GM23338 (cell line): ENCODE measurements at places on chromosomes 1 and 21. TPM values are rescaled to one million over a fixed set of nuclear protein-coding genes. Genes with fewer than 3 reads are reported as not detected.

The OTUD3 gene
- 12.9 and 13.3 TPM in 2 replicates for total RNA-seq

DNA sequence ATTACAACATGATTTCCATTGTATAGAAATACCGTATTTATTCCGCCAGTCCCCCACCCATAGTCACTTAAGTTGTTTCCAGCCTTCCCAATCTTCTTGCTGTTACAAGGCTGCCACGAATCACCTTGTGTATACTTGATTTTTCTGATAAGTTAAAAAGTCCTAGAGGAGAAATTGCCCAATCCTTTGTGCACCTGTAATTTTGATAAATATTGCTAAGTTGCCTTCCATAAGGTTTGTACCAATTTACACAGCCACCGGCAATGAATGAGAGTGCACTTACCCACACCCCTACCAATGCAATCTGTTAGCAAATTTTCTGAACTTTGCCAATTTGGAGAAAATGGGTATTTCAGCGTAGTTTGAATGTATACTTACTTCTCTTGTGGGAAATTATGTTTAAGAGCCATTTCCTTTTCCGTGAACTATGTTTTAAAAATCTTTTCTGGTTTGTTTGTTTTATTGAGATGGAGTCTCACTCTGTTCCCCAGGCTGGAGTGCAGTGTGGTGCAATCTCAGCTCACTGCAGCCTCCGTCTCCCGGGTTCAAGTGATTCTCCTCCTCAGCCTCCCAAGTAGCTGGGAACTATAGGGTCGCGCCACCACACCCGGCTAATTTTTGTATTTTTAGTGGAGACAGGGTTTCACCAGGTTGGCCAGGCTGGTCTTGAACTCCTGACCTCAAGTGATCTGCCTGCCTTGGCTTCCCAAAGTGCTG lies 87.4 kb downstream of the DHRS3 start:
- H3K4me1 ChIP-seq = no peaks in the 10 kb centered on the region
- no peak for DNase-seq
- no peaks in the 10 kb centered on the region for H3K36me3 ChIP-seq
- H3K4me3 ChIP-seq = no peak overlapping the region
- H3K27me3 ChIP-seq = no peaks in the 10 kb centered on the region

The NPPA gene
- total RNA-seq = not detected in 2 replicates

DNA sequence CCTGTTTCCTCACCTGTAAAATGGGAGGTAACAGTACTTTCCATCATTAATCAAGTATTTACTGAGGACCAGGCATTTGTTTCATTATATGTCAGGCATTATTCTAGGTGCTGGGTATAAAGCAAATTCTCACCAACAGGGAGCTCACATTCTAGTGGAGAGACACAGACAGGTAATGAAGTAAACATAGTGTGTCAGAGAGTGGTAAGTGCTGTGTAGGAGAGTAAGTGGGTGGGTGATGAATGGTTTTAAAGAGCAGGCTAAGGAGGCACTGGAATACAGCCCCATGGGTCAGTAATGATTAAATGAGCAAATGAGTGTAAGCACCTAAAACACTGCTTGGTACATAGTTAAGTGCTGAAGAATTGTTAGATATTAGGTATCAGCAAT lies 60.4 kb downstream of the DNTTIP2 start:
- no peak for DNase-seq
- H3K36me3 ChIP-seq = no peaks in the 10 kb centered on the region
- H3K27me3 ChIP-seq = no peaks in the 10 kb centered on the region
- H3K27ac ChIP-seq = no peak overlapping the region
- H3K4me1 ChIP-seq = peaks cover 46% of the 10 kb centered on the region
- H3K4me3 ChIP-seq = no peak overlapping the region

- peaks cover 4% of the 10 kb centered on the region; the same call in 1 of the 2 replicates for H3K4me1 ChIP-seq
- H3K4me3 ChIP-seq = no peak overlapping the region
- H3K36me3 ChIP-seq = no peaks in the 10 kb centered on the region
These were observed 38.3 kb downstream of the RHBG start for GRCh38 chr1:156407344-156407743.

The LYPD8 gene
- not detected in 2 replicates for total RNA-seq

The OR2T29 gene
- not detected in 2 replicates for total RNA-seq

The IGSF9 gene
- total RNA-seq = 23.5 and 27.6 TPM in 2 replicates

DNA sequence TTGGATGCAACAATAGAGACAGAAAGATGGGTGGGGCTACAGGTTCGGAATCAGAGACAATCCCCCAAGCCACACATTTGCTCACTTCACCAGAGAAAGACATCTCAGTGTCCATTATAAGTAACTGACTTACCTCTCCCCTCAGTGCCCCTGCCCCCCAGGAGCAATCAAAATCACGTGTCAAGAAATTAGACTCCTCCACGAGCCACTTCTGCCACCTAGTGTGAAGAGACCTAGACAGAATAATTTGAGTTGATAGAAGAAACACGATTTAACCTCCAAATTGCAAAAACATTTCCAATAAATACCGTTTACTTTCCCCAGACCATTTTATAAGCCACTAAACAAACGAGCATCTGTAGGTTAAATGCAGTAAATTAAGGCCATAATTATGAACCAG lies 123.2 kb downstream of the SLC30A10 start:
- no peak overlapping the region for H3K27ac ChIP-seq
- H3K36me3 ChIP-seq = no peaks in the 10 kb centered on the region
- H3K4me1 ChIP-seq = no peaks in the 10 kb centered on the region
- DNase-seq = no peak

The HSPA13 gene
- total RNA-seq = 34.8 and 39.0 TPM in 2 replicates

DNA sequence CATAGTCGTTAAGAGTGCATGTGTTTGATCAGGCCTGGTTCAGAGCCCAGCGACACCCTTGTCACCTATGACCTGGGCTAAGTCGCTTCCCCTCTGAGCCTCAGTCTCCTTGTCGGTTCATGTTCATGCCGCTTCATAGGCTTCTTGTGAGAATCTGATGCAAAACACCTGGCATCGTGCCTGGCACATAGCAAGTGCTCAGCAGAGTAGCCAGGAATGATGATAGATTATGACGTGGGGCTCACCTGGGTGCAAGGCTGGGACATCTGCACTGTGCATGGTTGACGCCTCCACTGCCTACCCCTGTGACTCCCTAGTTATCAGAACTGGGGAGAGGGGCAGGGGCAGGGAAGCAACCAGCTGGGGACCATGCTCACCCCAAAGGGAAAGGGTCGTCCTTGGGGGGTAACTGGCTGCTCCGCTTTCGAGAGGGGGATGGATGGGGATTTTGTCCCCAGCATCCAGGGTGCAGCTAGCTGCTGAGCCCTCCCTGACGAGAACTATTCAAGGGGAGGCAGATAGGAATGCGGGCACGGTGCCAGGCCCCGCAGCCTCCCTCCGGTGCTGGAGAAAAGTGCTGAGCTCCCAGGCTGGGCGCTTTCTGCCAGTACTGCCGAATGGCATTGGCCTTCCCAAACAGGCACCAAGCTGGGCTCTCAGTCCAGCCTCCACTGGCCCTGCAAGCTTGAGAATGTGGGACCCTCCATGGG lies 9.3 kb downstream of the EFHD2 start:
- no peak for DNase-seq
- H3K4me3 ChIP-seq = no peak overlapping the region
- no peak overlapping the region for H3K27ac ChIP-seq
- H3K27me3 ChIP-seq = no peaks in the 10 kb centered on the region
- no peaks in the 10 kb centered on the region for H3K36me3 ChIP-seq
- H3K4me1 ChIP-seq = no peaks in the 10 kb centered on the region
